Mammary epithelial cell (primary cell): ENCODE measurements at places on chromosomes 12 and 14. TPM values are rescaled to one million over a fixed set of nuclear protein-coding genes. Genes with fewer than 3 reads are reported as not detected.

Gene LMBR1L
- total RNA-seq: 24.2 and 27.5 TPM in 2 replicates

DNA sequence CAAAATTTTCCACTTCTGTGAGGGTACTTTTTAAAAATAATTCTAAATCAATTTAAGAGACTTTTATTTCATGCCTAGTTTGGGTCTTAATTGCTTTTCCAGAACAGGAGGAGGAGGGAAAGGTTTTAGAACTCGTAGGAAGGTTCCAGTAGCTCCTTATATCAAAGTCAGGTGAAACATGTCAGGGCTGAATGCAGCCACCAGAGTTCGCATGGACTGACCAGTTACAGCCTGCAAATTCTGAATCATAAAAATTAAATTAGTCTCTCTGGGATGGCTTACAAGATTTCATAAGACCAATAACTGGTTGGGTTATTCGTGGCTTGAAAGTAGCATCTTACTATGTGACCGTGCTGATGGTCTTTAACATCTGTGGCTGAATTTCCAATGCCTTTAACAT, 397 bp downstream of the BDKRB1 start:
- peak; percentile 79 for DNase-seq

DNA sequence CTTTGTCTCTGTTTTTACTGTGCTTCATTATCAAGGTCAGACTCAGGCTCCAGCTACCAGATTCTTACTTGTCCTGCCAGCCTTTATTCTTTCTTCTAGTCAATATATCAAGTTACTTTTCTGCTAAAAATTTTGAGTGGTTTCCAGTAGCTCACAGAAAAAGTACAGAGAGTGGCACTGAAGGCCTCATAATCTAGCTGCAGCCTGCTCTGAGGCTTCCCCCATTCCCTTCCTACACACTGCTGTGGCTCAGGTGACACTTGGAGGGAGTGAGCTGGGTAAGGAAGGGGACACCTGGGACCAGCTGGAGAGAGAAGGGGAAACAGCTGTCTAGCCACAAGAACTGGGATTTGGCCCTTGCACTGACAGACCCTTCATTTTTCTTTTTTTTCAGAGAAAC, 25.4 kb downstream of the TTC6 start:
- DNase-seq: no peak

Gene FOXA1
- total RNA-seq: 0.17 TPM

DNA sequence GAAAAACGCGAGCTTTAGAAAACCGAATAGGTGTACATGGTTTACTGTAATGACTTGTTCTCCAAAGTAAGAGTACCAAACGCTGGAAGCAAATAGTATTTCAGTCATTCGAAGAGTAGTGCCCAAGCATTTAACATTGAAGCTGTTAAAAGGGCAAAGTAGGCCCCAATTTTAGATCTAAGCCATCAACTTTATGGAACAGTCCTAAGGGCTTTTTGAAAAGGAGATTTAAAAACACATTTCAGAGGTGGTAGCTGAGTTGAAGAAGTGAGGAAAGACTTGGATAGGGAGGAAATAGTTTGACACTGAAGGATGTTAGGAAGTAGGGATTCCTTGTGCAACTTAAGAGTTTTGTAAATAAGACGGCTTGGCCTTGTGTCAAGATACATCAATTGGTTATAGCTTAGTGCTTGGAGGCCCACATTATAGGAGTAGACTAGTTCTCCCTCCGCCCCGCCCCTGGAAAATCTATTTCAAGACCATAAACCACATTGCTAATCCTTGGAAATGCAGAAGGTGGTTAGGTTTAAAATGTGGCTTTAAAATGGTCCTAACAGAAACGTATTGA, 783 bp upstream of the TUBA1B start:
- peak; percentile 43 for DNase-seq

GRCh38 chr12:52949413-52950331, 754 bp downstream of the KRT18 start:
- DNase-seq: peak; percentile 93

Gene BDKRB2
- total RNA-seq: 11.7 and 21.1 TPM in 2 replicates

DNA sequence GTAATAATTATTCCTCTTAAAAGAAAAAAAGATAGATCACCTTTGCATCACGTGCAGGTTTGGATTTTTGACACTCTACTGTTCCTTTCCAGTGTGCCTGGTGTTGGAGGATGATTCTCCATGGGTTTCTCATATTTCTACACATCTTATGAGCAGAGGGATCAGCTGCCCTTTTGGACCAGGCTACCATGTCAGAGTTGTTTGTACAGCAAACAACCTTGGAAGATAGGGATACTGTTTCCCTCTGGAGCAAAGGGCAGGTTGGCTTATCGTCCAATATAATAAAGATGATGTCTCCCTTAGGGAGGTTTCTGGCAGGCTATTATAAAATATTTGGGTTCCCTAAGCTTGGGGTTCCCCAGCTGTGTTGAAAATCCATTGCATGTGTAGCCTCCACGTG, 42.1 kb downstream of the DAO start:
- no peak for DNase-seq

DNA sequence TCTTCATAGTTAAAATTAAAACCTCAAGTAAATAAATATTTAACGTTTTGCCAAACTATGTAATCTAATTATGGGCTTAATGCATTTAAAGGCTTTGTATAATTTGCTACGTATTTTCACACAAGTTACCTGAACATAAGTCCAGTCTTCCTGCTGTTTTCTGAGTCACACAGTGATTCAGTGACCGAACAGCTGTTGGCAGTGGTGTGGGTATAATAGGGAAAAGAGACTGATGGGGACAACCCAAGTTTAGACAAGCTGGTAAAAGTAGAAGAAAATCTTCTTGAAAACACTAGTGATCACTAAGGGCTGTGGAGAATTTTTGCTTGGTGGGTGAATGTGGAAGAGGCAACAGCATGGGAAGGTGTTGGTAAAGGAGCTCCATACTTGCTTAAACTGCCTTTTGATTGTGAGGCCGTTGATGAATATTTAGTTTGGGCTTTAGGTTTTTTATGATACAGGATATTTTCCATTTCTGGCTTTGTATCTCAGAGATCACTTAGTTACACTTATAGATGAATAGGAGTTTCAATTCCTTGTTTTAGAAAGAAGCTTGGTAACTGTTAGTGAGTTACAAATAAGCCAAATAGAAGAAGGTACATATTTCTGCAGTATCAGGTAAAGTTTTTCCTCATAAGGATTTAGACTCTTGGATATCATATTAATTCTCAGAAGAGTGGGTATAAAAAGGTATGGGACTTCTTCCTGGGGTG, 23.9 kb downstream of the LRRK2 start:
- DNase-seq: peak; percentile 76

Gene PMCH
- not detected in 2 replicates for total RNA-seq

GRCh38 chr12:55713721-55714120, 2.1 kb upstream of the BLOC1S1 start:
- peak; percentile 67 for DNase-seq

DNA sequence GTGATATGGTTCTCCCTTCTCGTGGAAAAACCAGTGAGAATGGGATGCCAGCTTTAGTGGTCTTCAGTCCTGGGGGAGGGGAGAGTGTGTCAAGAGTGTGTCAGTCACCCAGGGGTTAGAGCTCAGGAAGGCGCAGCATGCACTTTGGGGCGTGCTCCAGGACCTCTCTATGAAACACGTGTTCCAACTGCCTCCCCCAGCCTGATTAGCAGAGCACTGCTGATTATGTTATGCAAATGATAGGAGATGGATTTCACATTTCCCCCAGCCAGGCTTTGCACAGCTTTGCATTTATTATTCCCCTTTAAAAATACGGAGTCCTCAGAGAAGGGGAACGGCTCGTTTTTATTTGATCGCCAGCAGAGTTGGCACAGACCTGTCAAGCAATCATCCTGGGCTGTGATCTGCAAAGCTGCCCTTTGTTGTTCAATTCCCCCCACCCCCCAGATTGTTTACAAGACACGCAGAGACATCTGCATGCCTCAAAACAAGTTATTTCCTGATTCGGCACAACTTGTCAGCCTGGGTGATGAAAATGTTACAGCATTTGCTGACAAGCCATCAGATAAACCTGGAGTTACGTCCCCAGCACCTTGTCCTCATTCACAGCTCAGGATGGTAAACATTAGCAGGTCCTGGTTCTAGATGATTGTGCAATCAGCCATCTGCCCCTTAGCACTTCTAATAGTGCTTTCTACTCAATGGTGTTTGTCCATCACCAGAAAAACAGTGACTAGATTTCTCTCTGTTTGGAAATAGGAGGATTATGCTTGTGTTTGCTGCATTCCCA, 196.5 kb downstream of the NOVA1 start:
- no peak for DNase-seq

Gene CARMIL3
- total RNA-seq: 0.31 TPM in 1 of 2 replicates, not detected in the other

DNA sequence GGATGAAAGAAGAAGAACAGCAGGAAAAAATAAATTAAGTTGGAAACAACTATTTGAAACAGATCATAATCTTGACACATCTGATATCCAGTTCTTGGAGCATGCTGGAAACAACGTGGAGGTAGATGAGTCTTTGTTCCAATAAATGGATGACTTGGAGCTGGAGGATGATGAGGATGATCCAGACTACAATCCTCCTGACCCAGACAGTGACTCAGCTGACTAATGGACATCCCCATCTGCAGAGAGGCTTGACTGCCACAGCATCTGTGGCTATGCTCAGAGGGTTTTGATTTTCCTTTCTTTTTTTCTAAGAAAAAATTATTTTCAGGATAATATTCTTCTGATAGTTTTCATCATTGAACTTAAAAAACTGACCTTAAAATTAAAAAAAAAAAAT, 6.2 kb upstream of the ZDHHC17 start:
- peak; percentile 22 for DNase-seq

- DNase-seq: peak; percentile 2
Measured at GRCh38 chr12:84046859-84047258, 865.7 kb downstream of the SLC6A15 start.

Gene RERGL
- 0.47 and 0.88 TPM in 2 replicates for total RNA-seq

- no peak for DNase-seq
Measured at GRCh38 chr12:17334784-17335183, 728.8 kb upstream of the LMO3 start.

DNA sequence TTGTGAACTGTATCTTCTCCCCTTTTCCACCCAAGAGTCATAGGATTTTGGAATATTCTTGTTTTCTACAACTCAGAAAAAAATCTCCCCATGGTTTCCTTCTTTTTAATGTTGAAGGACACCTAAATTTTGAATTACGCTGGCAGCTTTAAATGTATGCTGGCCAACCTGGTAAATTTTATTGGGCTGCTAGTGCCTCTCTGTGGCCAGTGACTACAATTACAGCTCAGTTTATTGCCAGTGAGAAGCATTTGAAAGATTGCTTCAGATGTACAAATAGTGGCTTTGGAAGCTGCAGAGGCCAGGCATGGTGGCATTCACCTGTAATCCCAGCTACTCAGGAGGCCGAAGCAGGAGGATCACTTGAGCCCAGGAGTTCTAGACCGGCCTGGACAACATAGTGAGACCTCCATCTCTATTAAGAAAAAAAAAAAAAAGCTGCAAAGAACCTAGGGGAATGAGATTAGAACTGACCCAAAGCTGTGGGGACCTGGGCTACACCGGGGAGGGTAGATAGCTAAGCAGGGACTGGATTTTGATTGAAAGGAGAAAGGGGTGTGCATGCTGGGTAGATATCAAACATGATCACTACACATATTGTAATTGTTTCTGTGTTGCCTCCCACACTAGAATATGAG, 7.6 kb upstream of the RAB21 start:
- DNase-seq: peak; percentile 50
